Activated CD8-positive, alpha-beta memory T cell treated with anti-CD3 and anti-CD28 coated beads for 4 hours (primary cell): ENCODE measurements at places on chromosomes 2 and 18.

DNA sequence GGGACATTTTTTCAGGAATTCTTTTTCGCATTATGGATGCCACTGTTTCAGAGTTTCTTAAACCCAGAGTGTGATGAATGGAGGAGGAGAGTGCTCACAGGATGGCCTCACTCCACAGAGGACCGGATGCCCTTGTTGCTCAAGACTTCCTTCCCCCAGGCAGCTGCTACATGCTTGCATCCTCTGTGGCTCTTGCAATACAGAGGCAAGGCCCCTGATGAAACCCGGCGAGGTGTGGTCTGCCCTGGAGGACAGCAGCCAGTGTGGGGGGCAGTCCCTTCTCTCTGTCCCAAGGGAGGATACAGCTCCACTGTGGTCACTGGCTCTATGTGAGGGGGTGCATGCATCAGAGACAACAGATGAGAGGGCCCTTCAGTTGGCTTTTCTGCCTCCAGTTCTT, 109.6 kb downstream of the SH3RF3 start:
- no peak for DNase-seq

DNA sequence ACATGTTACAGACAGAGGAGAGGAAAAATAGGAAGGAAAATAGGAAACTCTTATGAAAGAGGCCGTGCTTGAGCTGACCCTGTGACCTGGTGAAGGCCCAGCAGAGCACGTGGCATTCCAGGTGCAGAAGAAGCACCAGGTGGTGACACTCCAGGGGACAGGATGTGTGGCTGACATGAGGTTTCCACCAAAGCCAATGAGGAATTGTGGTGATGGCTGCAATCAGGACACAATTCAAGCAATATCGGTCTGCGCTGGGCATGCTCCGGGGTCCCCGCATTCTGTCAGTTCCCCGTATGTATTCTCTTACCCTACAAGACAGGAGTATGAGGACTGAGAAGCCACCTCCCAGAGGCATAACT, 504.2 kb downstream of the EIPR1 start:
- DNase-seq, result no peak

- DNase-seq, result no peak
These were observed 739.3 kb downstream of the SLC4A3 start for GRCh38 chr2:220366765-220367164.

GRCh38 chr2:45439788-45440773, 171.0 kb downstream of the SRBD1 start:
- no peak for DNase-seq

DNA sequence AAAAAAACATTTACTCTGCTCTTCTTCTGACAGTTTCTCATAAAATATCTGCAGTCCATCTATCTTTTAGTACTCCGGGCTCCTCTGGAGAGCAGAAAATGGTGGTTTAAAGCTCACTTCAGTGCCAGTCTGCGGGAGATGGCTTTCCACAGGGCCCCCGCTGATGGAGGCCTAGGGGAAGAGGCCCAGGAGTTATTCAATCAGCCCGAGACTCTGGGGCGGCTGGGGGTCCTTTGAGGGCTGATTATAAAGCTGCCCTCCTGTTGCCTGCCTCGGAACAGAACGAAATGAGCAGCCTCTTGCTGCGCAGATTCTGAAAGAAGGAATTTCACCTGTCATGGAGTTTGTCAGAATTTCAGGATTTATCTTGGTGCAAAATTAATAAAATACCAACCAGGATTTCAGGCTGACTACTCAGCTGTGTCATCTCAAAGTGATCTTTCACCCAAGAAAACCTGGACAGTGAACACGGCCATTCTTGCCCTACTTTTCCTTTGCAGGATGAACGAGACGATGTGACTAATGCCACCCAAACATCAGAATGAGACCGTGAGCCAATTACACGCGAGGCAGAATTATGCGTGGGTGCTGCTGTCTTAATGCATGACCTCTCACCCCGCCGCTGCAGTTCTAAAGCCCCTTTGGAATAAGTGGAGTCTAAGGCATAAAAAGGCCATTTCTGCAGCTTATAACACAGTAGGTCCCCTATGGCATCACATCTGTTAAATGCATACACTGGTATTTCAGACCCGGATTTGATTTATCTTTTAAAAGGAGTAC, 273.8 kb downstream of the ZNF521 start:
- no peak for DNase-seq

DNA sequence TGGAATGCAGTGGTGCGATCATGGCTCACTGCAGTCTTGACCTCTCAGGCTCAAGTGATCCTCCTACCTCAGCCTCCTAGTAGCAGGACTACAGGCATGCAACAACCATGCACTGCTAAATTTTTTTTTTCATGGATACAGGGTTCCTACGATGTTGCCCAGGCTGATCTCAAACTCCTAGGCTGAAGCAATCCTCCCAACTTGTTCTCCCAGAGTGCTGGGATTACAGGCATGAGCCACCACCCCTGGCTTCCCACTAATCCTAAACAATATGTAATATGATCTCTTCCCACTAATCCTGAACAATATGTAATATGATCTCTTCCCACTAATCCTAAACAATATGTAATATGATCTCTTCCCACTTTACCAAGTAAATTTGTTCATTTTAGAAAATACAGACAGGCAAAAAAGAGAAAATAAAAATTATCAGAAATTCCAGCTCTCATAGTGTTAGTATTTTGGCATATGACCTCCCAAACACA, 33.7 kb upstream of the C18orf32 start:
- no peak for DNase-seq

DNA sequence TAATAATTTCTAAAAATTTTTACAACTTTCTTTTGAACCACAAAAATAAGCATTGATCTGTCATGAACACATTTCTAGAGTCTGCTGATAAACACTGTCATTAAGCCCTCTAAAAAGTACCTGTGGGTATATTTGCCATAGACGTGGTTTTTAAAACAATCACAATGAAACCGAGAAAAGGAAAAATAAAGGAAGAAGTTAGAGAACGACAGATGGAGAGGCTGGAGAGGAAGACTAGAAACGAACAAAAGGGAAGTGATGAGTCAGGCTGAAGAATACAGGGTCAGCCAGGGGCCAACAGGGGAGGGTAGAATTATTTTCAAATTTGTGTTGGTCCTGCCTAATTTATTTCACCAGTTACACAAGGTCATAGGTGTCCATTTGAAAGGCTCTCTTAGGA, 62.0 kb downstream of the MYL12B start:
- no peak for DNase-seq

DNA sequence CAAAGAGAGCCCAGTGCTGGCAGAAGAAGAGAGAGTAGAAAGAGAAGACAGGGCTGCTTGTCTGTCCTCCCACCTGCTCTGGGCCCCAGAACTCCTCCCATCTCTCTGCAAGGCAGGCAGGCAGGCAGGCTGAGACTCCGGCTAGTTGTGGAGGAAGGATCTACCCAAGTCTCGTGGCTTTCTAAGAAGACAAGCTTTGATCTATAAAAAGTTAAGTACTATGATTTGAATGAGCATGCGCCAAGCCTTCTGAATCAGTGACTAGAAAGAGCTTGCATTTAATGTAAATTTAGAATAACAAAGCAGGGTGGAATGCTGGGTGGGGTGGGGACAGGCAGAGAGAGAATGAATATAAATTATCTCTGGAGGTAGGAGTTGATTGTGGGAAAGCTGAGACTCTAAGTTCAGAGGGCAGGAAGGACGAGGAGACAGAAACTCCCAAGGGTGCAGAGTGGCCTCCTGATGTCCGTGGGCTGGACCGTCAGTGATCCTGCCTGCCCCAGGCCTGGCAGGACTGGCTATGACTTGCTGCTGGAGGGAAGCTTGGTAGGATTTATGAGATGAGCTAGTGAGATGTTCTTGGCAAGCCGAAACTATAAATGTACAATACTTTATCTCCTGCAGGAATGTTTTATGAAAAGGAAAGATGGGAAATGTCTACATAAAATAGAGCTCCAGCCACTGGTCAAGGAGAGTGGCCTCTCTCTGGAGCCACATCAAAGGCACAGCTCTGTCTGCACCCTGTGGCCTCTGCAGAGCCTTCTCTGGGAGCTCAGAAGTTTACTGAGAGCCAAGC, 447.5 kb downstream of the TNS1 start:
- DNase-seq, result no peak
